ENCODE measurements at places on chromosomes 2 and 18.

DNA sequence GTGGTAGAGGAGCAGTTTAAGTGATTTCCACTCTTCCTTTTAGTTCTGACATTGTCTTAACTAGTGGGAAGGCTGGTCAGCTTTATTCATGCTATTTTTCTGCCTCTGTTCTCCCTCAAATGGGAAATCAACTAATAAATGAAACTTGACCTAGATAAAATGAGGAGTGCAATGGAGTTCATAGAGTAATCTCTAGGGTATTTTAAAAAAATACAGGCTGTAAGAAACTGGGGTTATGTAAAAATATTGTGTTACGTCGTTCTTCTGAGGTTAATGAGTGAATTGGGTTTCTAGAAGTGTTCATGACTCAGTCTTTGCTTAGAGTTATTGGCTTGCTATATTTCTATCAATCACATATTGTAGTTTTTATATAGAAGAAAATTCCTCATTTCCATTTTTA, 734.5 kb downstream of the MBD2 start:
- no peak for DNase-seq

DNA sequence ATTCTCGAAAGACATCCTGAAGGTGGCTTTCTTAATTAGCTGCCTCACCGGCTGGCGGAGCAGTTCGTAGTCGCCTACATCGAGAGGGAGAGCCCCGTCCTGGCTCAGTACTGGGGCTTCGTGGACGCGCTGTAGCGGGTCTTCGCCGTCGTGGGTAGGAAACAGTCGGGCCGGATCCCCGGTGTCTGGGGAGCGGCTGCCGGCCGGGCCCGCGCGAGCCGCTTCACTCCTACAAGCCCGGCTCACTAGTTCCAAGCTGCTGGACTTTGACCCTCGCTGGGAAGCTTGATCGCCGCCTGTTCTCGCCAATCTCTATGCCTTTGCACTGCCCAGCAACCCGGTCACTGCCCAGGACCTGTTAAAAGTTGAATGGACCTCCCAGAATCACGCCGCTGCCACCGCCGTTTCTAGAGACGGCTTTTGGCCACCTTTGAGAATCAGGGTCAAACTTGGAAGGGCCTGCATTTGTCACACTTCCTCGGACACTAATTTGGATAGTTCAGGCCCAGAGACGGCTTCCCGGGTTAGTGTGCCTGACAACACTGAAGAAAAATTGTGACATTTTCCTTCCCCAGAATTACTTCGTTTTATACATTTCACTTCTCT, 41.4 kb upstream of the AKAIN1 start:
- no peak for DNase-seq

DNA sequence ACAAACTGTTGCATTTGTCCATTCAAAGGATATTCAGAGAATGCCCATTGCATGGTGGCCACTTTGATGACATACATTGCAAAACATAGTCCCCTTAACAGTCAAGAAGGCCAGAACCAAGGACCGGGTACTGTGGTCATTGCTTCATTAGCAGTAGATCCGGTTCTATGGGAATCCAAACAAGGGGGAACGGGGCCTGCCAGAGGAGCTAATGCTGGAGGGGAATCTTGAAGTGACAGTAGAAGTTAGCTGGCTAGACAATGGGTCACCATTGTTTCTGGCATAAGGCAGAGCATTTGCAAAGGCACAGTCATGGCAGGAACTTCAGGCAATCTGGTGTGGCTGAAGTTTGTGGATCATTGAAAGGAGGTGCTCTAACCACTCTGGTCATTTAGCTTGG, 279.7 kb downstream of the SS18 start:
- DNase-seq = no peak

DNA sequence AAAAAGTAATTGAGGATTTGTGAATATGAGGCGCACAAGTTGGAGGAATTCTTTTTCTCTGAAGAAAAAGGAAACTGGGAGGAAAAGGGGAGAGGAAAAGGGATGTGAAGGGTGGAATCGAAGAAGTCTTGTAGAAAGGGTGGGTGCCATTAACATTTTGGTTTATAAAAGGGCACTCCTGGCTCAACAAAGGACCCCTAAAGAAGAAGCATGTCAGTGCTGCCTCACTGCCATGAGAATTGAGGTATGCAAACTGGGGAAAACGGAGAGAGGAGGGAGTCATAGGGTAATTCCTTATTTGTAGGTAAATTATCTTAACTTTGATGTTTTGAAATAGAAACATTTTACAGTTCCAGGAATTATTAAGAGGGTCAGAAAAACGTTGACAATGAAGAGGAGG, 207.2 kb downstream of the NAPG start:
- DNase-seq = no peak

- no peak for DNase-seq
These were observed 51.3 kb upstream of the SETBP1 start for GRCh38 chr18:44629406-44629805.

DNA sequence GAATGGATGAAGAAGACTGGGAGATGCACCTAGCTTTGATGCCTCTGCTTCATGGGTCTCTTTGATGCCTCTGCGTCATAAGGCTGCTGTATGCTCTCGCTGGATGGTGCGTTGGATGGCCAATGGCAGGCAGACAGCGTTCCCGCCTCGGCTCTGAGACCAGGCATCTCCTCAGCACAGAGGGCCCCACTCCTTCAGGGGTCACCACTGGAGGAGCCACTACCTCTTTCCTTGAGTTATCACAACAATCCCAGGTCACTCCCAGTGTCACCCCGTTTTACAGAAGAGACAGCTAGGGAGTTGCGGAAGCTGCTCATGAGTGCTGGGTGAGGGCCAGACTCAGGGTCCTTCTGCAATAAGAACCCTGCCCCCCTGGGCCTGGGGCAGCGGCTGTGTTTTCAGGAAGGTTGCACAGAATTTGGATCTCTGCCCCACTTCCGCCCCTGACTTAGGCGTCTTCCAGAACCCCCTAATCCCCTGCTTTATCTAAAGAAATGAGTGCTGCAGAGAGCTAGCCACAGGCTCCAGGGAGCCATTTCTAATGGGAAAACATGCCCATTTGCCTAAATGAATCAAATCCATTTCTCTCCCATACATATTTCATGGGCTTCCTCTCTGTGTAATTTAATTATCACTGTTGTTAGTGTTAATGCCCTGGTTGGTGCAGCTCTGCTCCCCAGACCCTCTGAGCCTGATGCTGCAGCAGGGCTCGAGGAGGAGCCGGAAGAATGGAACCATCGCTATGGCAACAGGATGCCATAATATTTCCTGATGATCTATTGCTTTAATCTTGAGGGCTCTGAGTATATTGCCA, 131.8 kb upstream of the HS6ST1 start:
- no peak for DNase-seq

GRCh38 chr18:59500765-59501164, 141.7 kb upstream of the LMAN1 start:
- no peak for DNase-seq

GRCh38 chr2:191209340-191209739, 35.9 kb upstream of the MYO1B start:
- no peak for DNase-seq

DNA sequence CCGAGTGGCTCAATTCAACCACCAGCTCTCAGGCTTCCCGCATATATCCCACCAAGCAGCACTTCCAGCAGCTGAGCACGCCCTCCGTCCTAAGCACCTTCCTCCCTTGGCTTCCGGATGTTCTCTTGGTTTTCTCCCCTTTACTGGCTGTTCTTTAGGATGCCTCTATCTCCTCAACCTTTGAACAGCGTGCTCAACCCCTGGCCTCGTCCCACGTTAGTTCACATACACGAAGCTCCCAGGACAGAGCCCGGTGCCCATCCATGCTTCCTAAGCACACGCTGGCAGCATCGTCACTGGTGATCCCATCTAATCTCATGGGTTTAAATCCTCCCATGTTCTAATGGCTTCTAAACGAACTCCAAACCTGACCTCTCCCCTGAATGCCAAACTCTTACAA, 3.7 kb downstream of the CYS1 start:
- no peak for DNase-seq

DNA sequence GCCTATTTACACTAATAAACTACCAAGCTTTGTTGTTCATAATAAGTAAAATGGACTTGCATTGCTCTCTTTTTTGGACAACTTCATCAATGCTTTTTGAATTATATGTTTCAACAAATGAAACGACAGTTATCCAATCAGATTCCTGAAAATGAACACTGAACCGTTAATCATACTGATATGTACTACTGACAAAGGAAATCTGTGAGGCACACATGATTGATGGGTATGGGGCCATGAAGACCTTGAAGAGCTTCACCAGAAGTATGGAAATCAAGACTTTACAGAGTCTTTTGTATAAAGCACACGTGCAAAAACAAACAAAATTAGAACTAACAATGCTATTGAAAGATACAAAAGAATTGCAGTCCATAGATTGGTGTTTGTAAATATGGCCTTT, 51.2 kb downstream of the HNMT start:
- DNase-seq = no peak

DNA sequence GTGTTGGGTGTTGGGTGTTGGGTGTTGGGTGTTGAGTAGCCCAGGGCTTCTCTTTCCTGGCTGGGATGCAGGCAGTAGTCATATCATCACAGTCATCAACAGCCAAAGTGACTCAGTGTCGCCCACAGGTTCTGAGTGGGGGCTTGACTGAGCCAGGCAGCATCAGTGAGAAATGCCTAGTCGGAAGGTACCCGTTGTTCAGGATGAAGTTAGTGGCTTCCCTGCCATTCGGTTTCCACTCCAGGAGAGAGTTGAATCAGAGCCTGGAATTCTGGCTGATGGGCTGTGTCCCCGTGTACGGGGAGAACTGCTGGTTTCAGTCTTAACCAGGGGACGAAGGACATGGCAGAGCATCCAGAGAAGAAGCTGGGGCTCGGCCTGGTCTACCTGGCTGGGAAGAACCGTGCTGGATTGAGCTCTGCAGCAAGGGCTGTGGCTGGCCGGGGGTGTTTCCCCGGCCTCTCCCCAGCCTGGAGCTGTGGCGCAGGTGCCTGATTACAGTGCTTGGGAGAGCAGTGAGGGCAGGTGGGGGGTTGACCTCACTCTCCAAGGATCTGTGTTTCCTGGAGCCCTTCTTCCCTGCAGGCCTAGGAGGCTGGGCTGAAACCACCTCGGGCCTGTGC, 49.4 kb downstream of the AGAP1 start:
- no peak for DNase-seq

DNA sequence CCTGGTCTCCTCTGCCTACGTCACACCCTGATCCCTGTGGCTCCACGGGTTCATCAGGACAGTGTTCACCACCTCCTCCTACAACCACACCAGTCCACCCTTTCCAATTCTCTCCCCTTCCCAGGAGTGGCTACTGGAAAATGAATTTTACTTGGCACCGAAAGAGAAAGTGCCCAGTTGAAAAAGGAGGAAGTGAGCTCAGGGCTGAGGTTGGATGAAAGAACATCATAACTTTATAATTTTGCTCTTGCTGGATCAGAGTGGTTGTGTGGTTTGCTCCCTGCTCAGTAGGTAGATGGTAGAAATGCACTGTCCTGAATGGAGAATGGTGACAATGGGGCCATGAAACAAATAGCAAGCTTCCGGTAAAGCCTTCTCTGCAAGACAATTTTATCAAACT, 140.3 kb upstream of the DDX18 start:
- no peak for DNase-seq

- DNase-seq = no peak
These were observed 640.2 kb downstream of the RNF144A start for GRCh38 chr2:7557376-7557775.

DNA sequence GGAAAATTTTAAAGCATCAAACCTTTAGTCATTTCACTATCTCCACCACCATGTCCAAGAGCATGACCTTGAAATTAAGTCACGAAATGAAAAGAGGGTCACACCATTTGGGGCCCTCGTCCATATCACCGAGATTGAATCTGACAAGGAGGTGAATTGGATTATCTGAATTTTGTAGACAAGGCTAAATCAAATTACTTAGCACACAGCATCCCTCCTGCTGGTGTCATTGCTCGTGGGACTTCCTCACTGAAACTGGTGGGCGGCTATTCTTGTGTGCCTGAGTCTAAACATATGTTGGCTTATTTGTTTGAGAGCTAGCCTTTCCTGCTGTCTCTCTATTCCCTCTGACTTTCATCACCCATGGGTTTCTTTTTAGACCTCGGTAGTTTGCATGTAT, 64.6 kb upstream of the CNGA3 start:
- DNase-seq = no peak

- no peak for DNase-seq
These were observed 75.8 kb downstream of the USP40 start for GRCh38 chr2:233490831-233491230.

GRCh38 chr2:216492597-216493333, 5.9 kb upstream of the RPL37A start:
- DNase-seq = no peak

DNA sequence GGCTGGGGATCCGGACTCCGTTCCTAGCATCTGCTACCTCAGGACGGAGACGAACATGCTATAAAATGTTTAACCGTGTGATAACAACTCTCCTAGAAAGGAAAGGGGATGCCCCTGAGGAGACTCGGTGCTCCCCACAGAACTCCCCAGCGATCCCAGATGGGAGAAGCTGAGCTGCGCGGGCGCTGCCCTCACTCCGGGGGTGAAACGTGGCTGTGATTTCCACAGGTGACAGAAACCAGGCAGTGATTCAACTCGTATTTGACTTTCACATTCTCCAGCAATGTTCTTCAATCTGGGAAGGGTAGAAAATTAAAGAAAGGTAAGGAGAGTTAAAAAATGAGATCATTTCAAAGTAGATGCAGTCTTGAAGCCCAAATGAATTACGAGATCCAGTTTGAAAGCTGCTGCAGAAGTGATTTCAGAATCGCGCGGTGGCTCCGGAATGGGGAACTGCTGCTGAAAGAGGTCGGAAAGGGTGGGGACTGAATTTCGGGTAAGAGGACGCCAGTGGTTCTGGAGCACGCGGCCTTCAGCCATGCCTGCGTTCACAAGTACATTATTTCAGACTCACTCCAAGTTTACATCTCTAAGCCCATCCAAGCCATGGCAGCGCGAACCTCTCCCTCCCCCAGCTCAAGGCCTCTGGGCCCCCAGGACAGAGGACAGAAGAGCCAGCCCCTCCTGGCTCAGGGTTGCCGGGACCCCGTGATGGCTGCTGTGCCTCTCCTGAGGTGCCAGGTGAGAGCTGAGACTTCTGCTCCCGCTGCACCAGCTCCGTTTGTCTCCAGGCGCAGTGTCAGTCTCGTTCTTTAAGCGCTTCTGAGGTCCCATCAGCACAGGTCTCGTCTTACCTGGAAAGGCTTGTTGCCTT, 39.5 kb downstream of the ADNP2 start:
- DNase-seq = no peak

GRCh38 chr2:156581280-156581679, 145.1 kb downstream of the GPD2 start:
- DNase-seq = no peak

DNA sequence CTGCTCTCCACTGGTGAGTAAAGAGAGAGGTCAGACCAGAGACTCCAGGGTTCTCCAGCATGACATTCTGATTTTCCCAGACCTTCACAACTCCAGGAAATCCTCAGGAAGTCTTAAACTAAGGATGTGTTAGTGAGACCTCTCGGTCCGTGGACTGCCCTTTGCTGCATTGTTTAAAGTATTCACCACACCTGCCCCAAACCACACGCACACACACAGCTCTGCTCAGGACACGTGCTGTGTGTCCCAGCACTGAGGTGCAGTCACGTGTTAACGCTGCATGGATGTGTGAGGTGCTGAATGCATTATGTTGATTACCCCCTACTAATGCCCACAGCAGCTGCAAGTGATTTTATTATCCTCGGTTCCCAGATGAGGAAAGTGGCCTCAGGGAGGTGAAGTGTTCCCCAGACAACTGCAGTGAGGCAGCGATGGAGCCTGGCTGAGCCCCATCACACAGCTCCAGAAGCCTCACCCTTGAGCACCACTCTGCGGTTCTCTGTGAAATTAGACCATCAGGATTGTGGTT, 68.4 kb downstream of the TRAPPC12 start:
- no peak for DNase-seq

- DNase-seq = no peak
These were observed 9.9 kb downstream of the NFE2L2 start for GRCh38 chr2:177254433-177255226.

All from NCI-H1417 treated with DMSO at 0.1 percent for 48 hours (cell line).